ENCODE measurements at places on chromosomes 6 and 20. TPM values are rescaled to one million over a fixed set of nuclear protein-coding genes. Genes with fewer than 3 reads are reported as not detected.
A peak's percentile ranks its signal among the peaks of the same experiment; 100 is the strongest.

- no peak overlapping the region for H3K27ac ChIP-seq
- H3K4me1 ChIP-seq = peaks cover 12% of the 10 kb centered on the region
- no peaks in the 10 kb centered on the region for H3K27me3 ChIP-seq
- no peak for DNase-seq
- no peak overlapping the region for H3K4me3 ChIP-seq
- H3K36me3 ChIP-seq = no peaks in the 10 kb centered on the region
Measured at GRCh38 chr20:24064915-24065314, 76.3 kb upstream of the GGTLC1 start.

- H3K4me3 ChIP-seq = no peak overlapping the region
- H3K4me1 ChIP-seq = peaks cover 66% of the 10 kb centered on the region
- peaks cover 40% of the 10 kb centered on the region for H3K36me3 ChIP-seq
- DNase-seq = no peak
- H3K27me3 ChIP-seq = no peaks in the 10 kb centered on the region
- H3K27ac ChIP-seq = no peak overlapping the region
Measured at GRCh38 chr6:158571826-158572652, 12.1 kb downstream of the TMEM181 start.

- no peaks in the 10 kb centered on the region for H3K27me3 ChIP-seq
- DNase-seq = no peak
- peaks cover 14% of the 10 kb centered on the region for H3K4me1 ChIP-seq
- H3K36me3 ChIP-seq = peaks cover 86% of the 10 kb centered on the region
Measured at GRCh38 chr20:41408986-41409385, 42.4 kb upstream of the EMILIN3 start.

DNA sequence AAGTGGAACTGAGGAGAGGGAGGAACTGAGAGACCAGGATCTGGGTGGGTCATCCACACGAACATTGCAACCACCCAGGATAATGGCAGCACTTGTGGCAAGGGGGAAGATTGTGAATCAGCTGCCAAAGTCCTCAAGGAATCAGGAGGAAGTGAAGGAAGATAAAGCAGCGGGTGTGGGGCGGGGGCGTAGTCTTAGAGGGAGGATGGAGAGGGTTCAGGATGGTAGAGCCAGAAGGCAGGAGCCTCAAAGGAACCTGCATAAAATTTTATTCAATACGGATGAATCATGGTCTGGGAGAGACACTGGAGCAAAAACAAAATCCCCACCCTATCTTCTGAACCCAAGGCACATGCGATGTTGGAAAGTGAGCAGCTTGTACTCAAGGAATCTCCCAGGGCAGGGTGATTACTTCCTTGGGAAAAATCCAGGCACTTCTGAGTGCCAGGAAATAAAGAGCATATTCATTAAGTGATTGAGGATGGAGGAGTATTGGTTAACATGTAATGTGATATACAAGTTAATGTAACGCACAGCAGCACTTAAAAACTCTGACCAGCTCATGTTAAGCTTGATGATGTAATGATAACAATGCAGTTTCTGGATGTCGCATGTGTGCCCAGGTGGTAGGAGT, 82.0 kb upstream of the B3GAT2 start:
- no peak for DNase-seq
- H3K4me3 ChIP-seq = no peak overlapping the region
- H3K36me3 ChIP-seq = no peaks in the 10 kb centered on the region
- peaks cover 8% of the 10 kb centered on the region for H3K27me3 ChIP-seq
- no peaks in the 10 kb centered on the region for H3K4me1 ChIP-seq

DNA sequence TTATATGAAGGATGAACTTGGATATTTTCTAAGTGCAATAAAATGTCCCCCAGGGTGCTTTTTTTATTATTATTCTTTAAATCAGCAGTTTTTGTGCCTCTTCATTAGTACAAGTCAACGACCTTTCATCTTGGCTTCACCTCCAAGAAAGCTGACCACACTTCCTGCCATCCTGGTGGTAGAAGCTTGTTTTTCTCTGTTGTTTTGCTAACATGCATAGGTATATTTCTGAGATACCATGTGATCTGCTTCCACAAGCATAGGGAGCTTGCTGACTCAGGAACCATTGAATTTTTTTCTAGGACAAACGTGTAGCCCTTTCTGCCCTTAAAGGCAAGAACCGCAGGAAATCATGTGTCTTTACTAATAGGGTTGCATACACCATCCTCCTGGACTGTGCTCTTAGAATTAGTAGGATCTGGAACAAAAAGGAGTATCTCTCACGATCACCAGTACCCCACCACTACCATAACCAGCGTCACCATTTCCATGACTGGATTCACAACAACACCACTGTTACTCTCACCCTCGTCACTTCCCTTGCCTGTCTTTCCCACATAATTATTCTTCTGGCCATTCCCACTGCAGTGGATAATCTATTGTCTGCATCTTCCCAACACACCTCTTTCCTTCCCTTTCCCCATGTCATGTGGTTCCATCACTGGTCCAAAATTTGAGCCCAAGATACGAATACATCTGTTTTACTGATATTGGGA, 207.1 kb downstream of the MAFB start:
- DNase-seq = no peak
- H3K27me3 ChIP-seq = peaks cover 3% of the 10 kb centered on the region
- H3K27ac ChIP-seq = no peak overlapping the region

- H3K36me3 ChIP-seq = no peaks in the 10 kb centered on the region
- no peak overlapping the region for H3K4me3 ChIP-seq
- H3K27ac ChIP-seq = no peak overlapping the region
- no peaks in the 10 kb centered on the region for H3K27me3 ChIP-seq
Measured at GRCh38 chr6:75794954-75795739, 46.1 kb downstream of the MYO6 start.

GRCh38 chr6:30360139-30360538, 15.2 kb downstream of the RPP21 start:
- H3K4me1 ChIP-seq = peaks cover 7% of the 10 kb centered on the region
- H3K36me3 ChIP-seq = no peaks in the 10 kb centered on the region
- H3K27me3 ChIP-seq = peaks cover 55% of the 10 kb centered on the region
- no peak for DNase-seq
- no peak overlapping the region for H3K4me3 ChIP-seq

DNA sequence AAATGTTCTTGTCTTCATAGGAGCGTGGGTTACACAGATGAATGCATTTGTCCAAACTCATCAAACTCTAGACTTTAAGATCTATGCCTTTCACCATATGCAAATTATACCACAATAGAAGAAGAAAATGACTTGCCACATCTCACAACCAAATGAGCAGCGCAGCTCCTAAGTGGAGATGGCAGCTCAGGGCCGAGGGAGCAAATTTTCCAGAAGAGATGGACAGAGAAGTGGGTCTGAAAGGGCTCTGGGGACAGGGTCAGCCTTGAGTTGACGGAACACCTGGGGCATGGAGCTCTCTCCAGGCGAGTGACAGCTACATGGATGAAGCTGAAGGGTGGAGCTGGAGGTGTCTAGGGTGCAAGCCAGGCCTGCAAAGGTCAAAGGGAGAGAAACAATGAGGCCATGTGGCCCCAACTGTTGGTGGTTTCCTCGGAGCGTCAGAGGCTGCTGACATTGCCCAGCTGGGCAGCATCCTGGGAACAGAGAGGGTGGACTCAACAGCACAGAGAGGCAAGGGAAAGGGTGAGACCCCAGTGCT, 228.3 kb downstream of the NRN1 start:
- H3K27ac ChIP-seq = no peak overlapping the region
- DNase-seq = no peak
- H3K4me1 ChIP-seq = no peaks in the 10 kb centered on the region
- no peaks in the 10 kb centered on the region for H3K36me3 ChIP-seq

DNA sequence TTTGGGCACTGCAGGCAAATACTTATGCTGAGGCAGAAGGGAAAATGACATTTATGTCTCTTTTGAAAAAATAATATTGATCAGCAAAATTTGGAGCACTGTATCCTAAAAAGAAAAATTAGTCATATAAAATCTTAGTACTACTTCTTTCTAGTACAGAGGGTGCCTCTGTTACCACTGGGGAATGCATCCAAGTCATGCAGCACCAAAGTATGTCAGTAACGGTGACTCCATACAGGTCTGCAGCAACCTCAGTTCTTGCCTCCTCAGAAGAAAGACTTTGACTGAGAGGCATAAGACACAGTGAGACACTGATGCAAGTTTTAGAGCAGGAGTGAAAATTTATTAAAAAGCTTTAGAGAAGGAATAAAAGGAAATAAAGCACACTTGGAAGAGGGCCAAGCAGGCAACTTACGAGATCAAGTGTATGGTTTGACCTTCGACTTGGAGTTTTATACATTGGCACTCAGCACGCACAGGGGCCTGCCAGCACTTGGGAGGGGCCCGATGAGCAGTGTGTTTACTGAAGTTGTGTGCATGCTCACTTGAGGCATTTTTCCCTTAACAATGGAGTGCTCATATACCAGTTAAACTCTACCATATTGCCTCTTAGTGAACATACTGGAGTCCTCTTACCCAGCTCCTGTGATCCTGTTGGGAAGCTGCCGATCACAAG, 1244.8 kb downstream of the EPHA7 start:
- DNase-seq = no peak
- no peak overlapping the region for H3K27ac ChIP-seq
- no peaks in the 10 kb centered on the region for H3K36me3 ChIP-seq
- H3K27me3 ChIP-seq = no peaks in the 10 kb centered on the region
- H3K4me3 ChIP-seq = no peak overlapping the region
- no peaks in the 10 kb centered on the region for H3K4me1 ChIP-seq

- H3K36me3 ChIP-seq = peaks cover 17% of the 10 kb centered on the region
- H3K4me3 ChIP-seq = no peak overlapping the region
- no peaks in the 10 kb centered on the region for H3K27me3 ChIP-seq
- no peaks in the 10 kb centered on the region for H3K4me1 ChIP-seq
- DNase-seq = no peak
Measured at GRCh38 chr6:35015476-35015875, 125.7 kb downstream of the TCP11 start.

DNA sequence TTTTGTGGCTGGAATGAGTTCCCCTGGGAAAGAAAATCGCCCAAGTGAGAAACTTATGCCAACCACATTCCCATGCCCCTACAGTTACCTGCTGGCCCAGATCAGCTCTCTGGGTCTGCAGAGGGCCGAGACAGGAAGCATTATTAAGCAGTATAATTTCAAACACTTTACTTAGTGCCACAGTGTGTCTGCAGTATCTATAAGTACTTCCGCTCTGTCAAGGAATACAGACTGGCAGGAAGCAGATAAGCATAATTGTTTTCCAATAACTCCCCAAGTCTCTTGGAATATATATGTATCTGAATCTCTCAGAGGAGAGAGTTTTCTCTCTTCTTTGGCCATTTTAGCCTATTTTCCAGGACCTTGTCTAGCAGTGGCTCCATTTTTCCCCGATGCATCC, 24.9 kb downstream of the SAYSD1 start:
- no peak overlapping the region for H3K4me3 ChIP-seq
- no peak overlapping the region for H3K27ac ChIP-seq

- H3K27ac ChIP-seq = no peak overlapping the region
- DNase-seq = no peak
- no peaks in the 10 kb centered on the region for H3K36me3 ChIP-seq
- peak overlapping the region; percentile 43 for H3K4me3 ChIP-seq
- H3K4me1 ChIP-seq = peaks cover 32% of the 10 kb centered on the region
Measured at GRCh38 chr20:57708694-57709673, 831 bp downstream of the PMEPA1 start.

DNA sequence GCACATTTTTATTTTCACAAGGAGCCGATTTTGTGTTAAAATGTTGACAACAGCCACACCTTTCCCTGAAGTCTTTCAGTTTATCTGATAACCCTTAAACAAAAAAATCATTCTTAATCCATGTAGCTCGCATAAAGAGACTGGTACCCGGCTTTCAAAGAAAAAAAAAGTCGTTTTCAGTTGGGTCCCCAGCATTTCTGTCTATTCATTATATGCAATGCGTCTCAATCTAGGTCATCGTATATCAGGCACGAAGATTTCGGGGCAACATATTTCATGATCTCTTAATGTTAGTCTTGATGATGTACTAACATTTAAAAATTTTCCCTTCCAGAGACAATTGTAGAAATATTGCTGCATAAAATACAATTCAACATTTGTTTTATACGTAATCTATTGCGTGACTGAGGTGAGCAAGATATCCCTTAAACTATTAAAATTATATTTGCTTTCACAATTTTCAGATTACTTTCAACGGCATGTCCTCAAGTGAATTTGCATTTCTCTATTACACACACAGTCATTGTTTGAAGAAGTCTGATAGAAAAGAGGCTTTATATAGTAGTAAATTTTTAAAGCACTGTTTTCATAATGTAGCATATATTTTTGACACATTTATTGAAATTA, 2.9 kb upstream of the TUBB2B start:
- peaks cover 84% of the 10 kb centered on the region for H3K27me3 ChIP-seq
- H3K36me3 ChIP-seq = no peaks in the 10 kb centered on the region
- no peak overlapping the region for H3K4me3 ChIP-seq

DNA sequence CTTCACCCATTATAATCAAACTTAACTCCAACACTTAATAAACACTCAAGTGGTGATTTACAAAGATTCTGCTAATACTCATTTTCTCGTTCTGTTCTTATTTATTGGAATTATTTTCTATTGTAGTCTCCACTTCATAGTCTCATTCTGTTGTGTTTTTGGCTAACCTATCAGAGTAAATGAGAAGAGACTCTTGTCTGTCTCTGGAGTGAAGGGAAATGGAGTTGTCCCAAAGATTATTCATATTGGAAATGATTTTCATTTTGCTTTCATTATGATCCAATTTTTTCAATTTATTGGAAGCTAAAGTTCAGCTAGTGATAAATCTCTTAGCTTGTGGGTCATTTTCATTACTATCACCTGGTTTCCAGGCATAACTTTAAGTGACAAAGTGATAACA, 454.9 kb upstream of the JAG1 start:
- H3K4me3 ChIP-seq = no peak overlapping the region
- DNase-seq = no peak
- no peaks in the 10 kb centered on the region for H3K4me1 ChIP-seq
- H3K27ac ChIP-seq = no peak overlapping the region
- H3K27me3 ChIP-seq = no peaks in the 10 kb centered on the region

DNA sequence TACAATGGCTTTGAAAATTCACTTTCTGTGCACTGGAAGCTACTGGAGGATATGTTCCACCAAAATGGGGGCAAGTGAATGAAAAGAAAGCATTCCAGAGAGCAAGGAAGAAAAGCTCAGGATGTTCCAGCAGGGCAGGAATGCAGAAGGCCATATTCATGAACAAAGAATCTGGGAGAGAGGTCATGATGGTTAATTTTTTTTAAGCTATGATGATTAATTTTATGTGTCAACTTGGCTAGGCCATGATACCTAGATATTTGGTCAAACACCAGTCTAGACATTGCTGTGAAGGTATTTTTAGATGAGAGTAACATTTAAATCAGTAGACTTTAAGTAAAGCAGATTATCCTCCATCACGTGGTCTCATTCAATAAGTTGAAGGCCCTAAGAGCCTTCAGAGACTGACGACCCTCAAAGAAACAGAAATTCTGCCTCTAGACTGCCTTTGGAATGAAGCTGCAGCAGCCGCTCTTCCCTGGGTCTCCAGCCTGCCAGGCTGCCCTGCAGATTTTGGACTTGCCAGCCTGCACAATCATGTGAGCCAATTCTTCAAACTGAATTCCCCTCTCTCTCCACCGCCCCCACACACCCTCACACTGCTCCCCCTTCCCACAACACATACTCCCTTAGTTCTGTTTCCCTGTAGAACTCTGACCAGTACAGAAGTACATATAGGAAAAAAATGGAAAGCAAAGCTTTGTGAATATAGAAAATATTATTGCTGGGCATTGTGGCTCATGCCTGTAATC, 20.1 kb upstream of the GCM1 start:
- H3K27me3 ChIP-seq = no peaks in the 10 kb centered on the region
- DNase-seq = no peak
- no peak overlapping the region for H3K27ac ChIP-seq
- H3K4me1 ChIP-seq = no peaks in the 10 kb centered on the region
- H3K36me3 ChIP-seq = no peaks in the 10 kb centered on the region

Gene PNLDC1
- not detected for total RNA-seq

Gene LY86
- 2.1 TPM for total RNA-seq

Gene POLR1C
- total RNA-seq = 46.6 TPM

Gene GABRR2
- total RNA-seq = 0.49 TPM

Gene KIAA0408
- 1.3 TPM for total RNA-seq

Gene GPR63
- 0.25 TPM for total RNA-seq

Gene CCN6
- total RNA-seq = not detected

Gene DEFB123
- total RNA-seq = not detected

Measured in CD4-positive, alpha-beta T cell (primary cell).